Cortex of kidney (tissue), 1 donor: ENCODE measurements at places on chromosomes 3 and 15.

- DNase-seq: no peak
These were observed 20.2 kb upstream of the BTLA start for GRCh38 chr3:112519424-112520001.

- DNase-seq: no peak
These were observed 84.5 kb downstream of the VGLL4 start for GRCh38 chr3:11558918-11559815.

GRCh38 chr3:131608741-131609140, 106.0 kb upstream of the MRPL3 start:
- DNase-seq: no peak

GRCh38 chr3:21944251-21944650, 193.2 kb upstream of the ZNF385D start:
- no peak for DNase-seq
